ENCODE measurements at places on chromosomes 5 and 9. TPM values are rescaled to one million over a fixed set of nuclear protein-coding genes. Genes with fewer than 3 reads are reported as not detected.

- no peak for DNase-seq
- H3K27ac ChIP-seq: no peak overlapping the region
- H3K4me1 ChIP-seq: no peaks in the 10 kb centered on the region
- no peaks in the 10 kb centered on the region for H3K27me3 ChIP-seq
- no peaks in the 10 kb centered on the region for H3K36me3 ChIP-seq
Measured at GRCh38 chr9:137373611-137373980, 49.4 kb downstream of the EXD3 start.

- peaks cover 19% of the 10 kb centered on the region for H3K27me3 ChIP-seq
- no peak overlapping the region for H3K27ac ChIP-seq
- DNase-seq: no peak
- no peak overlapping the region for H3K4me3 ChIP-seq
- H3K36me3 ChIP-seq: no peaks in the 10 kb centered on the region
- peaks cover 3% of the 10 kb centered on the region for H3K4me1 ChIP-seq
Measured at GRCh38 chr5:80957031-80957761, 3.0 kb upstream of the RASGRF2 start.

GRCh38 chr5:149750596-149750995 is 20.5 kb downstream of the PPARGC1B start:
- no peaks in the 10 kb centered on the region for H3K36me3 ChIP-seq
- no peak overlapping the region for H3K27ac ChIP-seq
- no peaks in the 10 kb centered on the region for H3K27me3 ChIP-seq
- H3K4me3 ChIP-seq: no peak overlapping the region
- peaks cover 18% of the 10 kb centered on the region for H3K4me1 ChIP-seq
- DNase-seq: no peak

GRCh38 chr5:52831786-52832511 is 44.2 kb downstream of the ITGA1 start:
- H3K4me3 ChIP-seq: no peak overlapping the region
- H3K27ac ChIP-seq: no peak overlapping the region
- no peaks in the 10 kb centered on the region for H3K4me1 ChIP-seq
- H3K36me3 ChIP-seq: no peaks in the 10 kb centered on the region
- DNase-seq: no peak

The GARIN3 gene
- polyA plus RNA-seq: not detected

The EMB gene
- polyA plus RNA-seq: 43.3 TPM

DNA sequence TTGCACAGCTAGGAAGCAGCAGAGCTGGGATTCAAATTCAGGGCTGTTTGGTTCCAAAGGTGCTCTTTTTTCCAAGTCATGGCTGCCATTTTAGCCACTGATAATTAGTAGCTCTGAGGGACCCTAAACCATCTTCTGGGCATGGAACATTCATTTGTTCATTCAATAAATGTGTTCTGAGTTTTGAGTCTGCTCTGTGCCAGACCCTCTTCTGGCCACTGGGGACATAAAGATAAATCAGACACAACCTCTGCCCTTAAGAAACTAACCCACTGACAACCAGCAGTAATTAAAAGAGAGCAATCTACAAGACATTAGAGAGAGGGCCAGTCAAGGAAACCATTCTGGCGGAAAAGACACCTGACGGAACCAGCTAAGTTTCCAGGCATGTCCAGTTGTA is 2.0 kb upstream of the CPEB4 start:
- peaks cover 51% of the 10 kb centered on the region for H3K4me1 ChIP-seq
- H3K36me3 ChIP-seq: no peaks in the 10 kb centered on the region
- no peak for DNase-seq
- H3K4me3 ChIP-seq: no peak overlapping the region
- H3K27me3 ChIP-seq: no peaks in the 10 kb centered on the region

DNA sequence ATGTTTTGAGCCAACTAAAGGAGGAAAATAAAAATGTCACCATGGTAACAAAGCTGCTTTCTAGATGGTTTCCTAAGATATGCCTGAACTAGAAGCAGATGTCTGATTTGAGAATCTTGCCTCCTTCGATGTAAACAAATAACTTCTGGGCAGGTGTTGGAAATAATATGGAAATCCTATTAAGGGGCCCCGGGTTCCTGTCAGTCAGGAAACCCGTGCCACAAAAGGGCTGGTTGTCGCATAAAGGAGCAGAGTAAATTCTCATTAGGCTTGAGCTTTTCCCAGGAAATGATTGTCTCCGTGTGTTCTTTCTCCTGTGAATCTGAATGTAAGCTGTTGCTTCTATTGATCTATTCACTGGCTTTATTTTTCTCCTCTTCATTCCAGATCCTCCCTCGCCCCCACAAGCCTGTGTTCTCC is 90.8 kb downstream of the TLE4 start:
- H3K27me3 ChIP-seq: no peaks in the 10 kb centered on the region
- peaks cover 2% of the 10 kb centered on the region for H3K4me1 ChIP-seq
- H3K4me3 ChIP-seq: no peak overlapping the region
- no peak for DNase-seq
- H3K27ac ChIP-seq: no peak overlapping the region

DNA sequence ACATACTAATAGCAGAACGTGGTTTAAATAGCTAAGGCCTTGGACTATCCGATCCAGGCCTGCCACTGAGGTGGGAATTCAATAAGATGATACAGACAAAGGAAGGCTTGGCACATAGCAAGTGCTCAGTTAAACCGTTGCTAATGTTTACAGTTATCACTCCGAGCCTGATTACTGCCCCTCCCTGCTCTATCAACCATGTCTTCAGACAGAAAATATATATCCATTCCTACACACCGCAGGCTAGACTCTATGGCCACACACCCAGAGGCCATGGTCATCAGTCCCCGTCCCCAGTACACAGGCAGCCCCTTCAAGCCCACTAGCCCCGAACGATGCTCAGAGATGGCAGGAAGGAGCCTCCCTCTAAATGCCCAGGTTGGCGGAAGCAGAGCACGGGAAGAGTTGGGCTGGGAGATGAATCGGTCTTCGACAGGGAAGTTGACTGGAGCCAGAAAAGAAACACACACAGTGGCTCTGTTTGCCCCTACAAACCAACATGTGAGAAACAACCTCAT is 49.7 kb upstream of the STXBP1 start:
- no peak overlapping the region for H3K4me3 ChIP-seq
- H3K4me1 ChIP-seq: peaks cover 5% of the 10 kb centered on the region
- DNase-seq: no peak
- no peak overlapping the region for H3K27ac ChIP-seq
- peaks cover 5% of the 10 kb centered on the region for H3K27me3 ChIP-seq

The F12 gene
- 6.5 TPM for polyA plus RNA-seq

The IRGM gene
- 2.8 TPM for polyA plus RNA-seq

DNA sequence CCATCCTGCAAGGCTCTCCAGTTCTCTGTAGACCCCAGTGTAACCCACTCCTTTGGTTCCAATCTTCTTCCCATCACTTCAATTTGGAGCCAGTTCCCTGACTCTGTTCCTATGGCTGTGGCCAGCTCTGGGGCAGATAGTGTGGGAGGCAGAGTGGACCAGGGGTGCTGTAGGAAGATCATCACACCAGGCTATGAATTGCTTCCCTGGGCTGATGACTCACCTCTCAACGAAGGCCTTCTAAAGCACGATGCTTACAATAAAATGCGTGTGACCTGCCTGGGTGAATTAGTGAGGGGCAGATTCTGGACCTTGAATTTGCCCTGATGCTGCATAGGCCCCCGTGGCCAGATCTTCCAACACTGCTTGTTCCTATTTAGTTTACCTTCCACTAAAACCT is 289.7 kb downstream of the FBXL7 start:
- H3K27ac ChIP-seq: no peak overlapping the region
- H3K36me3 ChIP-seq: no peaks in the 10 kb centered on the region
- no peak overlapping the region for H3K4me3 ChIP-seq
- no peaks in the 10 kb centered on the region for H3K27me3 ChIP-seq
- no peaks in the 10 kb centered on the region for H3K4me1 ChIP-seq

The RALGPS1 gene
- polyA plus RNA-seq: 20.7 TPM

The PPP3R2 gene
- not detected for polyA plus RNA-seq

DNA sequence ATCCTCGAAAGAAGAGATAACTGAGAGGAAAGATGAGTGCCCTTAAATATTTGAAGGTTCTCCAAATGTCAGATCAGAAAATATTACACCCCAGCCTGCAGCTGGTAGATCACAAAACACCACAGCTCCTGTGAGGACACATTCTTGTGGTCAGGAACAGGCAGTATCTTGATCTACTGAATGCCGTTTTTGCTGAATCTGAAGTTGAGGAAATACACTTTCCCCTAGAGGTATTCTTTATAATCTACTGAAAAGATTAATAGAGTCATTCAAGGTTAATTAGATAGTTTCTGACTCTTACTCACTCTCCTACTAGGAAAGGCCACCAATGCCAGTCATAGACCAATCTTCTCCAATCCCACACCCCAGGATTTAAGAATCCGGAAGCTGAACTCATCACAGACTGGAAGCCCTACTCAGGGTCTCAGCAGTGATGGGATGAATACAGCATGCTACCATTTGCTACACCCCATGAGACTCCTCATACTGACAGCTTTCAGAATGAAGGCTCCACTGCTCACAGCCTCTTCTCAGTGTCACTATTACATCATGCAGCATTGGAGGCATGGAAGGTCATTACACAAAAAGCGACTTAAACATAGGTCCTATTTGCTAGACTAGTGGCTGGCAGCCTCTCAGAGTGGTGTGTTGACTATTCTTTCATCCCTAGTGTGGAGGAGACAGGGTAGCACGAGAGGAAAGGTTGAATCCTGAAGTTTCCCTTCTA is 143.9 kb upstream of the SLC1A3 start:
- no peak for DNase-seq
- no peaks in the 10 kb centered on the region for H3K4me1 ChIP-seq
- no peak overlapping the region for H3K27ac ChIP-seq
- no peak overlapping the region for H3K4me3 ChIP-seq

DNA sequence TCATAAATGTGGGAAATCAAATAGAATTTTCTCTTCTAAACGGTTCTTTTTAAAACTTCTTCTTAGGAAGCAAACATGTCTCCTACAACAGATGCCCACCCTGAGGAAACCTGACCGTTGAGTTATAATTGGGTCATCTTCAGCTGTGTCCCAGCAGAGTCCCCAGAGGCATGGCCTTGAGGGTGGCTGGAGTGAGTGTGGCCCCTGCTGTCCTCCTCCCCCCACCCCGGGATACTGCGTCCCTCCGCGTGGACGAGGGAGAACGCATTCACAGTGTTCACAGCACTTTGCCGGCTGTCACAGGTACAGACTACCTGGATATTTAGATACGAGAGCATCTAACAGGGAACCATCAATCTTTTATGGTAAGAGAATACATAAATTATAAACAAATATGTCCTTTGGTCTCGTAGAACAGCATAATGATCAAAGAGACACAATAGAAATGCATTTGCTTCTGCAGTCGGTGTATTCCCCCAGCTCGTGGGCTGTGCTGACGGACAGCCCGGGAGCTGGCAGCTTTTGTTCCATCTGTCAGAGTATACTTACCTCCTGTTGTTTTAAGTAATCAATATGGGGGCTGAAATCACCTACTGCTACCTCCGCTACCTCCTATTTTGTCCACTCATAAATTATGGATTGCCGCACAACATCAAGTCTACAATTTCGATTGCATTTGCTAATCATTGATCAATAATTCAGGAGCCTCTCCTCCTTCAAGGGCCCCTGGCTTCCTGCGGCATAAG is 214.7 kb downstream of the IRX2 start:
- no peak for DNase-seq
- H3K27ac ChIP-seq: no peak overlapping the region
- no peaks in the 10 kb centered on the region for H3K27me3 ChIP-seq
- no peak overlapping the region for H3K4me3 ChIP-seq

- no peak for DNase-seq
- no peaks in the 10 kb centered on the region for H3K36me3 ChIP-seq
- no peak overlapping the region for H3K4me3 ChIP-seq
- H3K4me1 ChIP-seq: no peaks in the 10 kb centered on the region
- no peak overlapping the region for H3K27ac ChIP-seq
Measured at GRCh38 chr5:102625928-102626327, 127.1 kb upstream of the SLCO6A1 start.

The CDO1 gene
- polyA plus RNA-seq: 0.12 TPM

- H3K4me1 ChIP-seq: no peaks in the 10 kb centered on the region
- H3K27me3 ChIP-seq: no peaks in the 10 kb centered on the region
- no peaks in the 10 kb centered on the region for H3K36me3 ChIP-seq
- no peak for DNase-seq
- H3K27ac ChIP-seq: no peak overlapping the region
Measured at GRCh38 chr5:86866036-86866435, 248.3 kb downstream of the COX7C start.

DNA sequence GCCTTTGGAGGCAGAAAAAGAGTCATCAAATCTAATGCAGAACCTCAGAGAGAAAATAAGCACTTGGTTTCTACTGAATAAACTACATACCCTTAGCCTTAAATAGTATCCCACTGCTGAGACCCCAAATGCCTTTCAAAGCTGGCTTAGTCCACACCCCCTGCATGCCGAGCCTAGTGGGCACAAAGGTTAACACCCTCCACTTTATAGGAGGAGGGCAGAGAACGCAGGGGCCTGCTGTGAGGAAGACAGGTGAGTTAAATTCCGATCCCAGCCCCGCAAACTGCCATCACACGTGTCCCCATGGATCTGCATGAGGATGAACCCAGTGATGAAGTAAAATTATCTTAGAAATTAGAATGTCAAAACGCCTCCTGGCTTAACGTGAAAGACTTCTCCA is 19.5 kb upstream of the HSD17B3 start:
- H3K27me3 ChIP-seq: no peaks in the 10 kb centered on the region
- H3K36me3 ChIP-seq: no peaks in the 10 kb centered on the region
- H3K4me3 ChIP-seq: no peak overlapping the region
- no peaks in the 10 kb centered on the region for H3K4me1 ChIP-seq

DNA sequence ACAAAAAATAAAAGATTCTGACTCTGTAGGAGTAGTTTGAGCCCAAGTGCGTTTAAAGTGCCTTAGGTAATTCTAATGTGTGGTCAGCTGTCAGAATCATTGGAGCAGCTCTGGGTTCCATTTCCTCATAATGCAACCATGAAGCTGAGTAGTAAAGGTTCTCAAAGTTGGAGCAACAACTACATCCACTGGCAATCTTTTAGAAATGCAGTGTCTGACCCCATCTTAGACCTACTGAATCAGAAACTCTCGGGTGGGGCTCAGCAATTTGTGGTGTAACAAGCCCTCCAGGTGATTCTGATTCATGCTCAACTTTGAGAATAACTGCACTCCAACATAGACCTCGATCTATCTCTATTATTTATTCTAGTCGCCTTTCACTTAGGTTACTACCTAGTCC is 7.6 kb upstream of the ALDH1A1 start:
- no peak for DNase-seq
- H3K27ac ChIP-seq: no peak overlapping the region

GRCh38 chr9:79940919-79941318 is 369.2 kb downstream of the TLE4 start:
- no peak overlapping the region for H3K4me3 ChIP-seq
- no peaks in the 10 kb centered on the region for H3K36me3 ChIP-seq
- no peak overlapping the region for H3K27ac ChIP-seq

DNA sequence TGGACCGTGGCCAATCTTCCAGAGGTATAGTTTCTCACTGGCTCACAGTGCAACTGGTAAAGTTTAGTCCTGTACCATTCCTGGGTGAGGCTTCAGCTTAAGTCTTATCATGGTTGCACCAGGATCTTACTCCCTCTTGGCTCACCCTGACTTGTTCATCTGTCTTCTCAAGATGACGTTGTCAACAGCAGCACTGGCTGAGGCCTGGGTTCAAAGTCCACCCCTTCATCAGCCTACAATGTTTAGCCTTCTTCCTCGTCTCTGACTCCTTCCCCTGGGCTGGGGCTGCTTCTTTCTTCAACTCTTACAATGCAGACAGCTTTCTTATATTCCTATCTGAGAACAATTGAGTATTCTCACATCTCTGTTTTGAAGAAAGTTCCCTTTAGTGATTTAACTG is 311.1 kb upstream of the CLINT1 start:
- no peak overlapping the region for H3K4me3 ChIP-seq
- H3K36me3 ChIP-seq: no peaks in the 10 kb centered on the region
- H3K27me3 ChIP-seq: peaks cover 3% of the 10 kb centered on the region
- peaks cover 22% of the 10 kb centered on the region for H3K4me1 ChIP-seq

The SLC4A9 gene
- 0.10 TPM for polyA plus RNA-seq

All from B cell (primary cell).